Naive thymus-derived CD8-positive, alpha-beta T cell (primary cell): ENCODE measurements at places on chromosomes 6 and 20.

DNA sequence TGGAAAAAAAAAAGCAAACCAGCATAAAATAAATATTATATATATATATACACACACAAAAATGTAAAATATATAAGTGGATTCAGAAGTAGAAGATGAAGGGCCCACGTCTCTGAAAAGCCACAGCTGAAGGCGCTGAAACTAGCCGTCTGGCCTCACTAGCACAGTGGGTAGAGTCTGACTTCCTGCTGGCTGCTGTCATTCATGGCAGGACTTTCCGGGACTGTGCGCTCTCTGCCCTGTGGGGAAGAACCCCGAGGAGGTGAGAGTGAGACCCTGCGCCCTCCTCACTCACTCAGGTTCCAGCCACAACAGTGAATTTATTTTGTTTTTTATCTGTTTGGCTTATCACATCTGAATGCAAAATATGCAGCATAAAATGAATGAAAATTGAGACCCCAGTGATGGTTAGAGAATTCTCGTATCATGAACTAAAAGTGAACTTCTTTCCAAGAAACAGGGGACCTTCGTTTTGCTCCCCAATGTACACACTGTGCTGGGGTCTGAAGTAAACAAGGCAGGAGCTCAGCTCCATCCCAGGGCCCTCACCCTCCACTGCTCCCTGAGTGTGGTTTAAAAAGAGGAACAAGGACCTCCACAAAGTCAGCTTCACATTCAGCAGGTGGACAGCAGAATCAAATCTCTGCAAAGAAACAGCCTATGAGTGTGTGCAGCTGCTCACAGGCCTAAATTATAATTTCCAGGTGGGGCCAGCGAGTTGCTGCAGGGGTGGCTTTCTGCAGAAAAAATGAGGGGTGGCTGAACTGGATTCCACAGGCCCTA, 1.3 kb upstream of the RAMACL start:
- peaks cover 7% of the 10 kb centered on the region for H3K4me1 ChIP-seq
- no peak overlapping the region for H3K27ac ChIP-seq
- H3K27me3 ChIP-seq = no peaks in the 10 kb centered on the region
- no peak for DNase-seq

DNA sequence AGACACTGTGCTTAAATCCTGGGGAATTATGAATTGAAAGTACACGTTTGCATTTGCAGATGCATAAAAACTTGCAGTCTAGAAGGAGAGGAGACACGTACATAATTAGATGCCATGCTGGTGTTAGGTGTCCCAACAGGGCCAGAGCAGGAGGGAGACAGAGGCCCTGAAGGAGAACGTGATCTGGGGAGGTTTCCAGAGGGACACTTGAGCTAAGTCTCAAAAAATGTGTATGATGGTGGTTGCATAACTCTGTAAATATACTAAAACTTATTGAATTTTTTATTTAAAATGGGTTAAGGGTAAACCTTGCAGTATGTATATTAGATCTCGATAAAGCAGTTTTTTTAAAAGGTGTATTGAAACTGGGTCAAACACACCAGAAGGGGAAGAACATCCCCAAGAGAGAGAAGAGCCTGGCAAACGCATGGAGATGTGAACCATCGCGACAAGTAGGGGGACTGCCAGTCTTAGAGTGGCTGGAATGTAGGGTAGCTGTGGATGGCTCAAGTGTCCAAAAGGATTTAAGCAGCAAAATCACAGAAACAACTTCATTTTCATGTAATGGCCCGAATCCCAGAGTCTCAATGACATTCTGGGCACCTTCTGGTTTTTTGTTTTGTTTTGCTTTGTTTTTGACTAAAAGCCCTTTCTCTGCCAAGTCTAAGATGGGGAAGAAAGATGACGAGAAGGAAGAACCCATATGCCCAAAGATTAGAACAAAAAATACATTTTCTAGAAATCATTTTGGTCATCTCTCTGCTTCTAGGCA, 15.3 kb downstream of the TRAF3IP2 start:
- peak overlapping the region; percentile 61 for H3K27ac ChIP-seq
- no peak overlapping the region for H3K4me3 ChIP-seq
- no peaks in the 10 kb centered on the region for H3K27me3 ChIP-seq
- no peak for DNase-seq
- H3K4me1 ChIP-seq = peaks cover 38% of the 10 kb centered on the region
- no peaks in the 10 kb centered on the region for H3K36me3 ChIP-seq

GRCh38 chr6:140909156-140909555, 1223.6 kb upstream of the GJE1 start:
- no peaks in the 10 kb centered on the region for H3K4me1 ChIP-seq
- H3K27ac ChIP-seq = no peak overlapping the region
- DNase-seq = no peak
- no peaks in the 10 kb centered on the region for H3K36me3 ChIP-seq
- no peaks in the 10 kb centered on the region for H3K27me3 ChIP-seq

DNA sequence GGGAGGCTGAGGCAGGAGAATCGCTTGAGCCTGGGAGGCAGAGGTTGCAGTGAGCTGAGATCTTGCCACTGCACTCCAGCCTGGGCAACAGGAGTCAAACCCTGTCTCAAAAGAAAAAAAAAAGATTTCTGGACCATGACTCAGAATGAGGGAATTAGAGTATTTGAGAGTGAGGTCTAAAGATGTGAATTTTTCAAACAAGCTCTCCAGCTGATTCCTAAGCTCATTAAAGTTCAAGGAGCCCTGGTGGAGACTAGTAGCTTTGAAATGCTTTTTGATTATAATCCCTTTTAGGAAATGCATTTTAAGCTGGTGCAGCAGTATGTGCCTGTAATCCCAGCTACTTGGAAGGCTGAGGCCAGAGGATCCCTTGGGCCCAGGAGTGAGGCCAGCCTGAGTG, 21.8 kb upstream of the SRF start:
- H3K4me3 ChIP-seq = no peak overlapping the region
- H3K4me1 ChIP-seq = no peaks in the 10 kb centered on the region
- no peak for DNase-seq
- H3K27ac ChIP-seq = no peak overlapping the region
- H3K36me3 ChIP-seq = peaks cover 7% of the 10 kb centered on the region

- H3K27me3 ChIP-seq = no peaks in the 10 kb centered on the region
- no peak overlapping the region for H3K27ac ChIP-seq
- no peak for DNase-seq
- peaks cover 8% of the 10 kb centered on the region for H3K4me1 ChIP-seq
- no peak overlapping the region for H3K4me3 ChIP-seq
- H3K36me3 ChIP-seq = peaks cover 93% of the 10 kb centered on the region
Measured at GRCh38 chr20:1456300-1456699, 10.3 kb downstream of the NSFL1C start.

GRCh38 chr20:45924391-45925261, 9.9 kb upstream of the PCIF1 start:
- no peak for DNase-seq
- no peaks in the 10 kb centered on the region for H3K27me3 ChIP-seq
- H3K4me1 ChIP-seq = peaks cover 8% of the 10 kb centered on the region
- H3K36me3 ChIP-seq = no peaks in the 10 kb centered on the region

DNA sequence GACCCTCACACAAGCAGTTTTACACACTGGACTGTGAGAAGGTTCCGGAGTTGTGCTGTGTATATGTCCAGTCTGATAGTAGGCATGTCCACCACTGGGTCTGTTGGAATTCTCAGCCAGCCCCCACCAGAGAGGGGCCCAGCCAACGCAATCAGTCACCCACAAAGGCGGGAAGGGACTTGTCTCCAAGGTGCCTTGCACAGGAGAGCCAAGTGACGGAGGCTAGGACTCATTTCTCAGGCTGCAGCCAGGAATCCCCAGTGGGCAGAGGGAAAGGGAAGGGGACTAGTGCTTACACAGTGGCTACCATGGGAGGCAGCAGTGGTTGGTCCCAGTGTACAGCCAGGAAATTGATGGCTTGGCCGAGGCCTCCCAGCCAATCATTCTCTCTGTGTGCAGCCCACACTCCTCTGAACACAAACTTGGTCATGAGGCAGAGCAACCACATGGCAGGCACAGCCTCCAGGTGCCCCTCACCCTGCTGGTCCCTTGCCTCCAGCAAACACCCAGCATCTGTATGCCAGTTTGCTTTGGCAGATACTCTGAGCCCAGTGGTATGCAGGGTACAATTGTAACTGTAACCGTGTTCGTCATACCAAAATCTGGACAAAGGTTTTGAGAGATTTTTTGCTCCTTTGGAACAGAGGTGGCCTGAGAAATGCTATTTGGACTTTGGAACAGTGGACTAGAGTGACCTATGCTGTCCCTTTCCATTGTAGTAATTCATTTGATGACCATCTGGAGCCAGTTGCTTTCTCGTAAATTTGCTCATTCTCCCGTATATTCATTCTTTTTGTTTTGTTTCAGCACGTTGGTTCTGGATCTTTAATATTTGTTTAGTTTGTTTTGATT, 72.9 kb upstream of the MYL9 start:
- H3K4me1 ChIP-seq = peaks cover 30% of the 10 kb centered on the region
- H3K27me3 ChIP-seq = no peaks in the 10 kb centered on the region
- peak overlapping the region; percentile 9 for H3K4me3 ChIP-seq
- DNase-seq = no peak
- H3K36me3 ChIP-seq = peaks cover 2% of the 10 kb centered on the region

DNA sequence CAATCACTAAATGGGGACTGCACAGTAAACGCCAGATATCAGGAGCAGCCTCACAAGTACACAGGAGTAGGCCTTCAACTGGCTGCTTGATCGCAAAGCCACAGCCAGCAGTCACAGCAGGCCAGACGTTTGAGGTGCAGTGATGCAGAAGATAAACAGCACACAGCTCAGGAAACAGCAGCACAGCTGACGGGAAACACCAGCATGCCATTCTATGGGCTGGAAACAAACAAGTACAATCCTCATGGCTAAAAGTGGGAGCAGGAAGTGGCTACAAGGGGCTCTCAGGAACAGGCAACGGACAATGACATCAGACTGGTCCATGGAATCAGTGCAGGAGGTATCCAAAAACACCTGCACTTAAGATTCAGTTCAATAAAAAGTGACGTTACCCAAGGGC, 111.0 kb downstream of the DTNBP1 start:
- no peak overlapping the region for H3K27ac ChIP-seq
- no peak overlapping the region for H3K4me3 ChIP-seq
- H3K27me3 ChIP-seq = no peaks in the 10 kb centered on the region
- no peaks in the 10 kb centered on the region for H3K36me3 ChIP-seq

- H3K4me3 ChIP-seq = no peak overlapping the region
- DNase-seq = no peak
- H3K4me1 ChIP-seq = peaks cover 3% of the 10 kb centered on the region
- H3K27ac ChIP-seq = no peak overlapping the region
- peaks cover 40% of the 10 kb centered on the region for H3K27me3 ChIP-seq
Measured at GRCh38 chr20:62487561-62488354, 12.0 kb upstream of the GATA5 start.

DNA sequence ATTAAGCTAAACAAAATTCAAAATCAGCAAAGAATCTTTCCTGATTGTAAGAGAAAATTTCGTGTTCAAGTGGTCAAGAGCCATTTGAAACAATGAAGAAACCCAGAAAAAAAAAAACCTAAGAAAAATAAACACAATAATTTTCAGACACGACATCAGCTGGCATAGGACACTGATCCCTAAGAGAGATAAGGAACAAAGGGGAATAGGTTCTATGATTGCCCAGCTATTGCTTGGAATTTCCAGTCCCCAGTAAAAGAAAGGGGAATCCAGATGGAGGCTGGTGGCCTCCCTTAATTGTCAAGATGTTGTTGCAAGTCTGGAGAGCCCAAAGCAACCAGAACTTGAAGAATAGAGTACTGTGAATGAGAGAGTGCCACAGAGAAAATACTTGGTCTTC, 48.5 kb downstream of the COL12A1 start:
- H3K4me3 ChIP-seq = no peak overlapping the region
- no peaks in the 10 kb centered on the region for H3K4me1 ChIP-seq
- no peak for DNase-seq
- no peak overlapping the region for H3K27ac ChIP-seq
- no peaks in the 10 kb centered on the region for H3K36me3 ChIP-seq

GRCh38 chr6:79048611-79049010, 29.4 kb downstream of the PHIP start:
- peaks cover 23% of the 10 kb centered on the region for H3K4me1 ChIP-seq
- H3K4me3 ChIP-seq = no peak overlapping the region
- H3K27me3 ChIP-seq = no peaks in the 10 kb centered on the region
- H3K36me3 ChIP-seq = peaks cover 31% of the 10 kb centered on the region
- no peak for DNase-seq
- H3K27ac ChIP-seq = no peak overlapping the region

DNA sequence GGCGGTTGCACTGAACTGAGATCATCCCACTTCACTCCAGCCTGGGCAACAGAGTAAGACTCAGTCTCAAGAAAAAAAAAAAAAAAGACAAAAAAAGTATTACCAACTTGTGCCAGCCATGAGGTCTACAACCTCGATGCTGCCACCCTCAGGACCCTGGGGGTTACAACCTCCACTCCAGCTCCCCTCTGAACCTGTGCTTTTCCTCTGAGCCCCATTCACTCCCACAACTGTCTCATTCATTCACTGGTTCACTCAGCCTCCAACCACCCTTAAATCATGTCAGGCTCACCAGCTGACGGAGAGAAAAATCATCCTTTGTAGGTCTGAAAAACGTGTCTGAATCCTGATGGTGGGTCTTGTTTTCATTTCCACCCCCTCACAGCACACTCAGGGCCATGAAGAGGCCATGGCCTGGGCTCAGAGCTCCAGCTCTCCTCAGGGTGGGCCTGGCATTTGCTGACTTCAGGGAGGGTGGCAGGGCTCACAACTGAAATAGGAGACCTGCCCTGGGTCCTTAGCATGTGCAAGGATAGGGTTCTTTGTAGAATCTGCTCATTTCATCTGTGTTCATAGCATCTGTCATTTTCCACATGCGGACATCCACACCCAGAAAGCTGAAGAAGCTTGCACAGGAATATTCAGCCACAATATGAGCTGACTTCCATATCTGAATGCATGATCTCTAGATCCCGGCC, 1.9 kb upstream of the ULBP1 start:
- peaks cover 29% of the 10 kb centered on the region for H3K4me1 ChIP-seq
- no peaks in the 10 kb centered on the region for H3K36me3 ChIP-seq
- DNase-seq = peak; percentile 44
- H3K27ac ChIP-seq = no peak overlapping the region

DNA sequence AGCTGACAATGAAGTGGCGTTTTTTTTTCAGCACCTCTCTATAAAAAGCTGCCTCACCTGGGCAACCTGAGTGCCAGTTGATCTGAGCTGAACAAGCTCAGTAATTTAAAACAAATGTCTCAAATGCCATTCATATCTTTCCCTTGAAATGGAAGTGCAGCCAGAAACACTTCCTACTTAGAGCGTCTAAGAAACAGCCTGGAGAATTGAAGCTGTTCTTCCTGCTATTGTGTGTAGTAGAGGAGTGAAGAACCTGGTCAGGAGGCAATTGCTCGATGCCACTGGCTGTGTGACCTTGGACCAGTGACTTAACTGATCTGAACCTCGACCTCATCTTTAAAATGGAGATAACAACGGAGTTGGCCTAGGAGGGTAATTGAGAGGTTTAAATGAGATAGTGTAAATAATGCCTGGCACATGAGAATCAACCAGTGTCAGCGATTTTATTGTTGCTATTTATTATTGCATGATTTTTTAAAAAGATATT, 95.4 kb upstream of the FOXQ1 start:
- no peaks in the 10 kb centered on the region for H3K4me1 ChIP-seq
- no peak overlapping the region for H3K27ac ChIP-seq
- H3K36me3 ChIP-seq = no peaks in the 10 kb centered on the region
- no peak for DNase-seq
